Stimulated activated CD4-positive, alpha-beta T cell treated with anti-CD3 and anti-CD28 coated beads, Interleukin-1b, Interleukin-23, amount 100 ng/mL, for 48 hours (primary cell): ENCODE measurements at places on chromosomes 1 and 21.
A peak's percentile ranks its signal among the peaks of the same experiment; 100 is the strongest.

DNA sequence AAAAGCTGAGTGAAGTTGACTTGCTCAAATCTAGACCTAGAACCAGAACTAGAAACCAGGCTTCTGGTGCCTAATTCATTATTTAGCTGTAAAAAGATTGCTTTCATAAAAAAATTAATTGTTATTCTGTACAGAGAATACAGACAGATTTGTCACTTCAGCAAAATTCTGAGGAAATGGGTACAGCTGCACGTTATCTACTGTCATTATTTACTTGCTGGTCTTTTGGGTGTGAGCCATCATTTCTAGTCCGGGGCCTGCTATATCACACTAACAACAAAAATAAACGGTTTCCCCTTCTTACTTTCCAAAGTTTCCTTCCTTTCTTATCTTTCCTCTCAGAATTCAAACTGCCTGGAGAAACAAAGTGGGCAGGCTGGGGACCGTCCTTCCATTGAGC lies 68.3 kb downstream of the PTGER3 start:
- no peak for DNase-seq

GRCh38 chr1:178704833-178705232 lies 20.2 kb upstream of the RALGPS2 start:
- no peak for DNase-seq

DNA sequence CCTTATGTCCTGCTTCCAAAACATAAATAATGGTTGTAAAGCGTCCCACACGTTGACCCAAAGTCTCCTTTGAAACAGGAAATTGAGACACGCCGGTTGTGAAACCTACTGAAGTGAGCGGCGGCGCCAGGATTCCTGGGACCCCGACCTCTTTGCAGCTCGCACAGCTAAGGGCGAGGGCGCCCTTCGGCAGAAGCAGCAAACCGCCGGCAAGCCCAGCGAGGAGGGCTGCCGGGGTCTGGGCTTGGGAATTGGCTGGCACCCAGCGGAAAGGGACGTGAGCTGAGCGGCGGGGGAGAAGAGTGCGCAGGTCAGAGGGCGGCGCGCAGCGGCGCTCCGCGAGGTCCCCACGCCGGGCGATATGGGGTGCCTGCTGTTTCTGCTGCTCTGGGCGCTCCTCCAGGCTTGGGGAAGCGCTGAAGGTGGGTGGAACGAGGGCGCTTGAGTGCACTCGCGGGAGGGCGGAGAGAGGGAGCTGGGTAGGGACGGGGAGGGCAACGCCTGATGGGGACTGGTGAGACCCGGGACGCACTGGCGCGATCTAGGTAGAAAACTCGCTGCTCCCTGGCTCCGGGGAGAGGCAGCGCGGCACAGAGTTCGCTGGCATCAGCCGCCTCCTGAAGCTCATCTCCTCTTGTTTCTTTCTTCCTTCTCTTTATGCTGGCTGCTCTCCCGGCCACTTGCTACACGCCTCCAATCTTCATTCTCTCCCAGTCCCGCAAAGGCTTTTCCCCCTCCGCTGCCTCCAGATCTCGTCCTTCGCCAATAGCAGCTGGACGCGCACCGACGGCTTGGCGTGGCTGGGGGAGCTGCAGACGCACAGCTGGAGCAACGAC lies at the start of gene CD1D:
CD1D (plus strand) TSS at position 155 of the 836 bp plus-strand sequence; CDS start at position 362, 207 bp downstream.
- no peak for DNase-seq

DNA sequence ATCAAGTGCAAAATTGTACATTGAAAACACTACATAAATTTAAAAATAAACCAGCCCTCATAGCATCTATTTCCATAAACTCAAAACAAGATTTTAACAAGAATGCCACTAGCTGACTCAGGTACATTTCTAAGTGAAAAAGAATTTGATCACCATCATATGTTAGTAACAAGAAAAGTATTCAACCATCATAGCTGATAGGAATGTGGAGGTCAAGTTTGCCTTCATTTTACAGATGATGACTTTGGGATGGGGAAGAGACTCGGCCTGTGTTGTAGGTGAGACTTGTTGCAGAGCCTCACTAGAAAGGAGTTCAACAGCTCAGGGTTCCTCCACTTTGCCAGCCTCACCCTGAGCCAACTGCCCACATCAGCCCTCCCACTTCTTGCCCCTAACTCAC lies 318.8 kb upstream of the FAM78B start:
- no peak for DNase-seq

- DNase-seq: peak; percentile 44
These were observed 531 bp upstream of the HMGN2 start for GRCh38 chr1:26471498-26472319.

- no peak for DNase-seq
These were observed 8.9 kb downstream of the BSND start for GRCh38 chr1:55007625-55008024.

DNA sequence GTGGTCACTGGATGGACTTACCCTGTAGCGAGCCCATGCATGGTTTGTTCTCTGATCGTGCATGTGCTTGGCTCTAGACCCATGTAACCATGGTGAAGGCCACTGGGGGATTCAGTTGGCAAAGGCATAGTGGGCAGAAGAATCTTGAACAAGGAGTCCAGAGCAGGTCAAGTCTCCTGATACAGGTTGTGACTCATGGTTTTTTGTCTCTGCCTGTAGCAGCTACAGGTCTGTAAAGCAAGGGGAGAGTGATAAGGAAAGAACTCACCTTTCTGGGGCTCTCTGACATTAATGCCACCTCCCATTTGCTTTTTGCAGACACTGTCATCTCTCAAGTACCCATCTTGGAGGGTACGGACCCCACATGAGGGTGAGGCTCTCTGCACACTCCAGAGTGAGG lies 153.4 kb upstream of the CAMK1G start:
- no peak for DNase-seq

- no peak for DNase-seq
These were observed 11.8 kb downstream of the PSEN2 start for GRCh38 chr1:226882187-226882586.

DNA sequence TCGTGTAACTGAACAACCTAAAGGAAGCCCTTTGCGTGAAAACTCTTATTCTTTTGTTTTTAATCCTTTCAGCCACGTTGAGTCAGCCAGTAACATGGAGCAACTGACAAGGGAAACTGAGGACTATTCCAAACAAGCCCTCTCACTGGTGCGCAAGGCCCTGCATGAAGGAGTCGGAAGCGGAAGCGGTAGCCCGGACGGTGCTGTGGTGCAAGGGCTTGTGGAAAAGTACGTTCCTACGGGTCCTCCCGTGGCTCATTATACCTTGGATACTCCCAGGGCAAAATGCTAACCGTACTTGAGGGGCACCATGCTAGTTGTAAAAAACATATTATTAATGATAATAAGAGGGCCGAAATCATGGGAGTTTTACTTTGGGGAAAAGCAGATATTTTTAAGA lies 49.4 kb downstream of the LAMC2 start:
- no peak for DNase-seq

DNA sequence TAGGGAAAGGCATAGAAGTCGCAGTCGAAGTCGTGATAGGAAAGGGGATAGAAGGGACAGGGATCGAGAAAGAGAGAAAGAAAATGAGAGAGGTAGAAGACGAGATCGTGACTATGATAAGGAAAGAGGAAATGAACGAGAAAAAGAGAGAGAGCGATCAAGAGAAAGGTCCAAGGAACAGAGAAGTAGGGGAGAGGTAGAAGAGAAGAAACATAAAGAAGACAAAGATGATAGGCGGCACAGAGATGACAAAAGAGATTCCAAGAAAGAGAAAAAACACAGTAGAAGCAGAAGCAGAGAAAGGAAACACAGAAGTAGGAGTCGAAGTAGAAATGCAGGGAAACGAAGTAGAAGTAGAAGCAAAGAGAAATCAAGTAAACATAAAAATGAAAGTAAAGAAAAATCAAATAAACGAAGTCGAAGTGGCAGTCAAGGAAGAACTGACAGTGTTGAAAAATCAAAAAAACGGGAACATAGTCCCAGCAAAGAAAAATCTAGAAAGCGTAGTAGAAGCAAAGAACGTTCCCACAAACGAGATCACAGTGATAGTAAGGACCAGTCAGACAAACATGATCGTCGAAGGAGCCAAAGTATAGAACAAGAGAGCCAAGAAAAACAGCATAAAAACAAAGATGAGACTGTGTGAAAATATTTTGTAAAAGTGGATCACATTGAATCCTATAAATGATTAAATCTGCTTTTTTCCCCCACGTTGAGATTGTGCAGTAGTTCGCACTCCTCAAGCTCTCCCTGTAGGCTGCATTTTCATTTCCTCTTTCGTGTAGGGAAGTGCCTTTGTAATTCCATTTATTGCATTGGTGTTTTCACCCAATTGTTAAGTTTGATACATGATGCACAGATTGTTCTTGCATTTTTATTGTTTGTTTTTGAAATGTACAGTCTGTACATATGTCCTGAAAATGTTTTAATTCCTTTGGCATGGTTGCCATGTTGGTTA lies 7.5 kb downstream of the PRPF38B start:
- no peak for DNase-seq
